ENCODE measurements at places on chromosomes 11 and 22.

DNA sequence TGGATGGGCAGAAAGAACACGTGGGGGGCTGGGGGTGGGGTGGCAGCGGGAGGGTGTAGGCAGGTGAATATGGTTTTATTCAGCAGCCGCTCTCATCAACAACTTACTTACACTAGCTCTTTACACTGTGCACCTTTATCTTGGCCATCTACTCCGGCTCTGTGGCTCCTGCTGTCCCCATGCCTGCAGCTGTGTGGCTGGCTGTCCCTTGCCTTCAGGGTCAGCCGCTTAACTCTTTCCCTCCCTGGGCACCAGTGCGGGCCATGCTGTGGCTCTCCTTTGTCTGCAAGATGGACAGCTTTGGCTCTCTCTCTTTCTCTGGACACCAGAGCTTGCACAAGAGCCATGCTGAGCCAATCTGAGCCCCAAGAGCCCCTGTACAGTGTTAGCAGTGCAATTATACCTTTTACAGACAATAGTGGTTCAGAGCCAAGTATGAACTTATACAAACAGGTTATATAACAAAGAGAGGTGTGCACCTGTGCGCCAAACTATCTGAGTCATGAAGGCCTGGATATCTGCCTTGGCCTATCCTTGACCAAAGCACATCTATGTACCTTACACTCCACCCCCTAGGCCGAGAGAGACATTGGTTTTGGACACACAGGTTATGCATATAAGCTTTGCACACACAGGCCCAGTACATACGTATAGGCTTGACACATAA is 94.3 kb upstream of the CTSC start:
- no peak for DNase-seq

GRCh38 chr11:60984149-60984548 is 12.7 kb downstream of the CD6 start:
- no peak for DNase-seq

DNA sequence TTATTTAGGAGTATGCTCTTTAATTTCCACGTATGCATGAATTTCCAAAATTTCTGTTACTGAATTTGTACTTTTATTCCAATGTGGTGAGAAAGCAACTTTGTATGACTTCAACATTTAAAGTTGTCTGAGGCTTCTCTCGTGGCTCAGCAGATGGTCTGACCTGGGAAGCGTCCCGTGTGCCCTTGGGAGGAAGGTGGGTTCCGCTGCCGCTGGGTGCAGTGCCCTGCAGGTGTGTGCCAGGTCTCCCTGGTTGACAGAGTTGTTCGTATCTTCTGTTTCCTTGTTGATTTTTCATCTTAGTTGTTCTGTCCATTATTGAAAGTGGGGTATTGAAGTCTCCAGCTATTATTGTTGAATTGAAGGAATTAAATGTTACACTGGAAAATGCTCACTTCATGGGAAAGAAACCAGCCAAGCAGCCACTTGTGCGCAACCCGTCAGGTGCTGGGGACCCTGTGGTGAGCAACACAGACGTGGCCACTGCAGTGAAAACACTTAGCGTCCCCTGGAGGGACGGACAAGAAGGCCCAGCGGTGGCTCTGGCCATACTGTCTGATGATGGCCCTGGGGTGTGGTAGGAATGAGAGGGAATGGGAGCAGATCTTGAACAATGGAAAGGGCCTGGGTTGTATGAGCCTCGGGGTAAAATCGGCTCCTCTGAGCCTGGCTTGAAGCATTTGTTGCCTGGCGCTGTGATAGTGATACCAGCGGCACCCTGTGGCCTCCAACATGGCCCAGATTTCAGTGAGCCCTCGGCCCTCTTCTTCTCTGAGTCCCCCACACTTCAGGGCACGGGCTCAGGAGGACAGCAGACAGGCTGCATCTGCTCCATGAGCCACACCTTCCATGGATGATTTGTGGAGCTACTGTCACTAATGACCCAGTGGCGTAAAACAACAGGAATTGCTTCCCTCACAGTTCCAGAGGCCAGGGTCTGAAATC is 31.5 kb upstream of the KRTAP5-7 start:
- DNase-seq = no peak

- DNase-seq = no peak
These were observed 597 bp downstream of the RPUSD4 start for GRCh38 chr11:126210871-126211235.

DNA sequence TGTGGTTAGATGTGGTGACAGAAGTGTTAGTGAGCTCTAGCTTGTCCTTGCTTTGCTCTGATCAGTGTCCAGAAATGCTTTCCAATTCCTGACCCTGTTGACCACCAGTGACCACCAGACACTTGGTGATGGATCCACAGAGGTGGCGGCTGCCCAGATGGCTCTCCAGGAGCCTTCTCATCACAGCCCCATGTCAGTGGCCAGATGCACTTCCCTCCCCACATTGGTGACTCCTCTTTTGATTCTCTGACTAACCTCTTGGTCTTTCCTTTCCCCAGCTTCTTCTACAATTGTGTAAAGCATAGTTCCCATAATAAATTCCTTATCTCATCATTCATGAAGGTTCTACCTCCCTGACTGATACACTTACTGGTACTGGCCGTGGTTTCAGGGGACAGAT is 40.1 kb upstream of the CXCR5 start:
- no peak for DNase-seq

GRCh38 chr11:76339221-76339620 is 41.7 kb downstream of the THAP12 start:
- DNase-seq = no peak

DNA sequence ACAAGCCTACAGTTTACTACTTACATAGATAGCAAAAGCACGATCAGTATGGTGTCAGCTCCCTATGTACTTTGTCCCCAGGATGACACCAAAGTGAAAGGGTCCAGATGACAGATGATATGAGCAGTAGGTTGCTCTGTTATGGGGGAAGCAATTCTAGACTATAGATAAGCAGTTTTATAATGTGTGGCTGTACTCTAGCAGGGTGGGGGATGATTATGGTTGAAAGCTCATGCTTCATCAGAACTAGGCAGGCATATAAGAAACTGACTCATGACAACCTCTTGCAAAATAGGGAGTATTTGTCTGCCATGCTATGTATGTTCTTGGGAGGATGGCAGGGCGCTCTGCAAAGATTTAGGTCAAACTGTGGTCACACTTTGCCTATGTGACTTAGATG is 158.2 kb upstream of the ZBED5 start:
- DNase-seq = no peak

DNA sequence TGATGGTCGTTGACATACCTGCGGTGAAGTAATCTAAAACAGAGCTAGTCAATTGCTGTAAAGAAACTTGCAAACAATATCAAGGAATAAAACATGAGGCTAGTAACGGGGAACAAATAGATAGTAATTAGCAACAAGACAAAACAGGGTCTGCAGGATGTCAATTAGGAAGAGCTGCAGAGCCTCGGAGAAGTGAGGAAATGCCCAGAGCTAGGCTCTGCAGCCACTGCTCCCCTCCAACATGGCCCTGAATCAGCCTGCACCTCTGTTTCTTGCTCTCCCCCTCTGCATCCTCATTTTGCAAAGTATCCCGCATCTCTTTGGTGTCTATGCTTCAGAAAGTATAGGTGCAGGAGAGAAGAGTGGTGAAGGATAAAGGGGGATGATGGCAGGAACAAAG is 507.4 kb upstream of the FAT3 start:
- DNase-seq = no peak

- no peak for DNase-seq
These were observed 17.0 kb downstream of the LAYN start for GRCh38 chr11:111557425-111558111.

DNA sequence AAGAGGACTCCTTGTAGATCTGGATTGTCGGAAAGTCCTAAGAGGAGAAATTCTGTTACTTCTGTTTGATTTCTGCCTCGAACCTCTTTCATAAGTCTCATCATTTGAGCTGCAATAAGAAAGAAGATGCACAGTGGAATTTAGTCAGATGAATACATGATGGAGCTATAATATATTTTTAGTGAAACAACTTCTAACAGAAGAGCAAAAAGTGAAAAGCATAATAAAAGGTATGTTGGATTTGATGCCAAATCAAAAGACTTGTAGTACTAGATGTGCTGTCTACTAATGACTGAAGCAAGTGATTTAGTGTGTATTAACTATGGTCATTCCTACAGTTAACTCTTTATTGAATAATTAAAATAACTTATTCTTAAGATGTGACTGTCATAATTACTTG is at the start of gene OR5AP2:
TSS of gene OR5AP2 (minus strand) at position 101 of the 400 bp plus-strand sequence. CDS start at position 101, 0 bp downstream.
- no peak for DNase-seq

DNA sequence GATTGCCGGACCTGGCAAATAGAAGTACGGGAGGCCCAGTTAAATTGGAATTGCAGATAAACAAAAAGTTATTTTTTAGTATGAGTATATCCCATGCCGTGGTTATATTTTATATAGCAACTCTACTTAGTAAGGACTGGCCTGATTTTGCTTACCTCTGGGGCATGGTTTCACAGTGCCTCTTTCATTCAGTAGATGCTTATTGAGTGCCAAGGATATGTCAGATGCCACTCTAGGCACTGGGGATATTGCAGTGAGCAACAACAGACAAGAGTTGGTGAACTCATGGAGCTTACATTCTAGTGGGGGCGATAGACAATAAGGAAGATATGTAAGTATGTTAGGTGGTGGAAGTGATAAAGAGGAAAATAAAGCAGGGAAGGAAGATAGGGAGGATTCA is 112.2 kb downstream of the TEAD1 start:
- DNase-seq = no peak

- DNase-seq = no peak
These were observed 64.7 kb upstream of the AMPD3 start for GRCh38 chr11:10390375-10390774.

DNA sequence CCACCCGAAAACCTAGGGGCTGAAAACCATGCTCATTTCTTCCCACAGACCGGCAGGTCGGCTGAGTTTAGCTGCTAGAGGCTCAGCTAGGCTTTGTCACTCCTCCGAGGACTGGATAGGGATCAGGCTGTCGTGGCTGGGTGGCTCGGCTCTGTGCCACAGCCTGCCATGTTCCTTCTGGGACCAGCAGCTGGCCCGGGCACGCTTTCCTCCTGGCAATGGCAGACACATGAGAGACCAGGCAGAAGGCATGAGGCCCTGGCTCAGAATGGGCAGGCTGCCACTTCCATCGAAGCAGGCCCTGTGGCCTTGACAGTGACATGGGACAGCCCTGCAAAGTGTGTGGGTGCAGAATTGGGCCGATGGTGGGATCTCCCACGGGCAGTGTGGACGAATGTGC is 20.9 kb downstream of the PARVG start:
- no peak for DNase-seq

GRCh38 chr22:20013382-20013871 is 3.2 kb downstream of the ARVCF start:
- DNase-seq = no peak

DNA sequence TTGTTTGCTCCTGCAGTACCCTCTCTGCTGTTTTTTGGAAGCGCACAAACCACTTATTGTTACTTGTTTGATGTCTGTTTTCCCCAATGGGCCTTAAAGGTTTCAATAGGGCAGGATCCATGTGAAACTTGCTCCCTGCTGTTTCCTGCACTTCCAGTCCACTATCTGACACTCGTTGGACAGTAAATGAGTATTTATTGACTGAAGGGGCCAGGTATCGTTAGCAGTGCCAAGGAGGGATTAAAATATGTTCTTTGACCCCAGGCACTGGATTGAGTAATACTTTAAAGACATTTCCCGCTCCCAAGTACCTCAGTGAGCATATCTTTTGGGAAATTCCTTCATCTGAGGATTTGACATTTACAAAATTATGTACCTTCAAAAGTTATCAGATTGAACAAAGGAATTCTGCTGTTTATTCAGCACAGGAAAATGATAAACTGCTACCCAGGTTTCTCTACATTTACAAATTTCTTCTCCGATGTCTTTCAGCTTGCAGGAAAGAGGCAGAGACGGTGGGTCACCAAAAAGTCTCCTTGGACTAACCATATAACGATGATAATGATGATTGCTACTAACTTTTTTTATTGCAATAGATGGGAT is 23.3 kb upstream of the OR9Q2 start:
- no peak for DNase-seq

DNA sequence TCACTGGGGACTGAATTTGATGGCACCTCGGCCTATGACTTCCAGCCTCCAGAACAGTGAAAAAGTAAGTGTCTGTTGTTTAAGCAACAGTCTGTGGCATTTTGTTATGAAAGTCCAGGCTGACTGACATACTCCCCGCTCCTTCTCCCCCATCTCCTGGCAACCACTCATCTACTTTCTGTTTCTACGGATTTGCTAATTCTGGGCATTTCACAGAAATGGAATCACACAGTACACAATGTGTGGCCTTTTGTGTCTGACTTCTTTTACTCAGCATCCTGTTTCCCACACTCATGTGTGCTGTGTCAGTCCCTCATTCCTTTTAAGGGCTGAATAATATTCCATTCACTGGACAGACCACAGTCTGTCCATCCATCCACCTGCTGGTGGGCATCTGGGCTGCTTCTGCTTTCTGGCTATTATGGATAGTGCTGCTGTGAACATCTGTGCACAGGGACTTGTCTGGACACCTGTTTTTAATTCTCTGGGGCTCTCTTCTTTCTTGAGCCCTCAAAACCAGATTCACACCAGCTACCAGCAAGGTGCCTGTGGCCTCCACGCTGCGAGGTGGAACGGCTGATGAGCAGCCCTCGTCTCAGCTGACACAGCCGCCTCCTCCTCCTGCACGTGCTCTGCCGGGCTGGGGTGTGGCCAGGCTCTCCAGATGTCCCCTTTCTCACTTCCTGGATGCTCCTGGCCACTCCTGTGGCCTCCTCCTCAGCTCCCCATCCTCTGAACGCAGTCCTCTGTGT is 333.1 kb downstream of the CTTN start:
- DNase-seq = no peak

- no peak for DNase-seq
These were observed 695 bp downstream of the PEX26 start for GRCh38 chr22:18078329-18079041.

DNA sequence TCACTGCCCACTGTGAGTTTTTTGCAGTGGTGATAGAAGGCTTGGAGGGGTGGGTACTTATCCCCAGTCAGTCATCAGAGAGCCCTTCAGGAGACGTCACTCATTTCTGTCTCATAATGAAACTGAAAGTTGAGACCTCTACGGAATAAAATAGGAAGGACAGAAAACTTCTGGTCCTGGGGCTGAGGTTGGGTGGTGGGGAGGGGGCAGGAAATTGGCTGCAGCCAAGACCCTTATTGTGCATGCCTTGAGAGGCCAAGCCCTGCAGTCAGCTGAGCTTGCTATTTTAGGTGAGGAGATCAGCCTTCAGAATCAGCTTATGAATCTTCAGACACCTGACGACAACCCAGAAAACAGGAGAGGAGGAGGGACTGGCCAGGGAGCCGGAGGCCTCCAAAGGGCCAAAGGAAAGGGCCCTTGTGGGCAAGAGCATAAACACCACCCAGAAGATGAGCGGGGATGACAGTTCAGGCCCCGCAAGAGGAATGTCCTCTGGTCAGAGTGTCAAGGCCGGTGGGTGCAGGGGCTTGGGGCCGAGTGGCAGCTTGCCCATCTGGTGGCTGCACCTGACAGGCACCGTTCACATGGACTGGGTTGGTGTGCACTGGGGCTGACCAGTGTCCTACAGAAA is 17.9 kb upstream of the ADA2 start:
- no peak for DNase-seq

Measured in stimulated activated CD8-positive, alpha-beta memory T cell treated with anti-CD3 and anti-CD28 coated beads, Interleukin-4, amount 100 ng/mL, for 4 hours (primary cell).